D341Med (cell line): ENCODE measurements at places on chromosomes 16 and 17.

DNA sequence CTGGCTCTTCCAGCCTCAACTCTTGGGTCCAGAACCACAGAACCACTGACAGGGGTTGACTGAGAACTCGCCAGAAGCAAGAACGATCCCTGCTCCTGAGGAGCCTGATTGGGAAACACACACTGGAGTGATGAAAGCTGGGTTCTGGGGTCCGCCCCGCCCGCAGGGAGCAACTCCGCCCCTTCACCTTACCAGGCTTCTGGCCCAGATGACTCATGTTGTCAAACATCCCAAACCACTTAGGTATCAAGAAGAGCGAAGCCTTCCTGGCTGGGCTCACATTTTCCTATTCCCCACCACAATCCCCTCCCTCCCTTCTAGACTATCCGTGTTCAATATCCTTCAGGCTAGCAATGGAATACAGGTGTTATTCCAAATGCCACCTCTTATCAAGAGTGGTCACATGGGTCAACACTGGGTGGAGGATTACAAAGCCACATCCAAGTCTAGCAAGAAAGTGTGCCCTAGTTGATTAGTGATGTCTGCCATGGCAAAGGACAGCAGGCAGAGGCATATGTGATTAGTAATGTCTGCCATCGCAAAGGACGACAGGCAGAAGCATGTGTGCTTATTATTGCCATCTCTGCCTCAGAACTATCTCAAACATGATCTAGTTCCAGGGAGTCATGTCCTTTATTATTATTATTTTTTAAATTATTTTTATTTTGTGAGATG is 70.5 kb downstream of the TIMM22 start:
- DNase-seq = no peak

- DNase-seq = no peak
Measured at GRCh38 chr17:48915459-48916282, 7.5 kb downstream of the UBE2Z start.

DNA sequence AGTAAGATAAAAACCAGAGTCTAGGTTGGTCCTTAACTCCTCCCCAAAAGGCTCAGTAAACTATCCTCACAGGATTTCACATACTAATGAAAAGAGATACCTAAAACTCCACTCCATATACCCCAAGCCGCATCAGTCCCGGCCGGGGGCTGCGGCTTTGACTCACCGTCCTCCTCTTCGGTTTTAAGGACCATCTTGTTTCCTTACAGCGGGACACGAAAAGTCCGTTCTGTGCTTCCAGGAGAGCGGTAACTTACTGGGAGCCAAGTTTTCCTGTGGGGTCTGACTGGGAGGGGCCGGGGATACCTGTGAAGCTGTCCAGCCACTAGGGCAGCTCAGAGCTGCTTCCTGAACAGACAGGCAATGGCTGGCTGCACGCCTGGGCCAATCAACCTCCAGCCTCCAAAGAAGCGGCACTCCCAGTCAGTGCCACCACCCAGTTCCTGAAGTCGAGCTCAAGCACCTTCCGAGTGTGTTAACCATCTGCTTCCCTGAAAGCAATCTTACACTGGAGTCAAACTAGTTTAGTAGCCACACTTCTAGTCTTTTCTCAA is 45.5 kb downstream of the CYTH1 start:
- peak; percentile 74 for DNase-seq

DNA sequence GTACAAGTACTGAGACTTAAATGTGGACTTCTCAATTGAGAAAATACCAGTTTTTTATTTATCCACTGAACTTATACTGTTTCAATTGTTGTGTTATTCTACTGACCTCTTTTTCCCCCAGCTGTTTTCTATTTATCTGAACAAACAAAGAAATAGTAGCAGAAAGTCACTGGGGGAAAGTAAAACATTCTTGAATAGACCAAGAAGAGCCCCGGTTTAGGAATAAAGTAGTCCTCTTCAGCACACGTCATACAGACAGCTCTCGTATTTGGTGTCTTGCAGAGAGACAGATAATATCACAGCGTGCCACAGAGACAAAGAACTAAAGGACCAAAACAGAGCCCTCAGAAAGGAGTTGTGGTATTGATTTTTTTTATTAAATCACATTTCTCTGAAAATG is 1159.1 kb upstream of the CDH8 start:
- no peak for DNase-seq

DNA sequence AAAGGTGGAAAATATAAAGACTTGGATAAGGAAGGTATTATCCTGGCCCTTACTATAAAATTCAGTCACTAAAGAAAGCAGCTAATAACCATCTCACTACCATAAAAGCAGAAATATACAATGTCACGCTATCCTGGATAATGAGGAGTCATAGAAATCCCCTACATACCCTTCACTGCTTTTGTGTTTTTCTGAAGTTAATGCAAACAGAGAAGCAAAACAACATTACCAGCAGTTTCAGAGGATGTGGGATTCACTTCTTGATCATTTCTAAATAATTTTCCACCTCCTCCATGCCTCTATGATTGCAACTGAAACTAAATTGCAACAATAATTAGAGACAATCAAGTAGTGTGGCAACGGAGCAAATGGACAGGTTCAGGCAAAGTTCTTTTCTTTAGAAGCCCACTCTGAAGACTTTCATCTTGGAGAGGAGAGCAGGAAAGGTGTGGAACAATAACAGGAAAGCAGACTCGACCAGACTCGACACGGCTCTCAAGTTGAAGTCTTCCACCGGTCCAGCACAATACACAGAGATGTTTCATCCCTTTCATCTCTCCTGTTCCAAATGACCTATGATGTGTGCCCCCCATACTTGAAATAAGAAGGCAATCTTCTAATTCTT is 10.2 kb downstream of the CYTH1 start:
- no peak for DNase-seq

DNA sequence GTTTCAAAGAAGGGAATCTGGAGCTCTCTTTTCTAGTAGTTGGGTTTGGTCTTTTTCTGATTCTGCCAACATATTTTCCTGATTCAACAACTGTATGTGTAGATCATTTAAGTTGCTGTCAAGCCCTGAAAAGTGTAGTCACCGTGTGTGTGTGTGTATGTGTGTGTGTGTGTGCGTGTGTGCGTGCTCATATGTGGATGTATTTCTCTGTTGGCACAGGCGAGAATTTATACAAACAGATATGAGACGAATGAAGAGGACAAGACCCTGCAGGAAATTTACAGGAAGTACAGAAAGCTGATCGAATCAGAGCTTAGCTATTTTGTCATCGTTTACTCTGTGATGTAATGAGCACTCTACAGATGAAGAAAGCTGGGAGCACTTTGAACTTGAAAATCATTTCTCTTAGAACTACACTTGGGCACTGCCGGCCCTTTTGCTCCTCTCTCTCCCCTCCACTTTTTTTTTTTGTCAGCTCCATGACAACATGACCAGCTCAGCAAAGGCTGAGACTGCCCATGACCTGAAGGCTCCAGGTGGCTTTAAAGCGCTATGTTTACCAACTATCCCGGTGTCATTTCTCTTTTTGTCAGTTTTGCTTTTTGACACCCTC is 11.2 kb downstream of the FBXO39 start:
- no peak for DNase-seq

DNA sequence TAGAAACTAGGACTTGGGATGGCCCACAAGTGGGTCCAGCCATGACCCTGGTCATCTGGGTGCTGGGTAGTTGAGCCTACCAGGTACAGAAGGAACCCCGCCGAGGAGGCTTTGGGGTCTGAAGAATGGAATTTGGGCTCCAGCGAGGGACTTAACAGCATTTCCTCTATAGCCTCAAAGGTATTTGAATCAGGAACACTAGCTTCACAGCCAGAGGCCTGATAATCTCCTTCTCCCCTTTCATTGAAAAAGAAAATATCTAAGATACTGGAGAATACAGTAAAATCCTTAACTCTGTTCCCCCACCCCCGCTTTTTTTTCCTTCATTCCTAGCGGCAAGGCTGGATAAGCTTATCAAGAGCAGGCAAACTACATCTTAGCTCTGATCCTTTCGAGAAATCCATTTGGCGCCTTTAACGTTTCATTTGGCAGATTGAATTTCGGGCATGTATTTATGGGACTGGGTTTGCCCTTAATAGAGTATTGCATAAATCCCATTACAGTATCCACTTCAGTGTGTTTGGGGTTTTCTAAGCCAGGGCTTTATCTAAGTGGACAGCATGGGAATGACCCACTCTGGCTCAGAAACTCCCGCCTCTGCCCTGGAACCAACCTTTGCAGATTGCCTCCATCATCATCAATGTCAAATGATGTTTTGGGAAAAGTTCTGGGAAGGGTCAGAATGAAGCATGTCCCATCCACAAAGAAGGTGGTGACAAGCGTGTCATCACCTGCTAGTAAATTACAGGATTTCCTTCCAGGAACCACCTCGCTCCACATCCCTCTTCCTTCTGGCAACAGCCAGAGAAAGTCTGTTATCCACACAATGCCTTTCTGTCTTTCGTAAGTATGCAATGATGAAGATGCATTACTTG is 36.9 kb downstream of the XYLT1 start:
- no peak for DNase-seq

- no peak for DNase-seq
Measured at GRCh38 chr16:68354816-68355215, 44.0 kb downstream of the PRMT7 start.

GRCh38 chr17:34420254-34420766 is 57.3 kb upstream of the CCL1 start:
- peak; percentile 90 for DNase-seq
